ENCODE measurements at places on chromosomes 16 and 17. TPM values are rescaled to one million over a fixed set of nuclear protein-coding genes. Genes with fewer than 3 reads are reported as not detected.

Gene UNC45B
- total RNA-seq, result under 0.01 TPM

Gene KRT17
- 10,873 TPM for total RNA-seq

Gene RETREG3
- 42.8 TPM for total RNA-seq

Gene TBC1D3I
- not detected for total RNA-seq

Gene CA5A
- not detected for total RNA-seq

Gene MSLN
- total RNA-seq, result 3.8 TPM

Gene OR4D1
- not detected for total RNA-seq

Gene TMEM98
- 57.0 TPM for total RNA-seq

Gene CCL7
- total RNA-seq, result not detected

Measured in hair follicular keratinocyte (primary cell).